ENCODE measurements at places on chromosomes 3 and 15.

GRCh38 chr3:163045945-163046344 lies 1549.3 kb downstream of the OTOL1 start:
- DNase-seq: no peak

GRCh38 chr15:45670511-45670910 lies 35.7 kb downstream of the SQOR start:
- no peak for DNase-seq

DNA sequence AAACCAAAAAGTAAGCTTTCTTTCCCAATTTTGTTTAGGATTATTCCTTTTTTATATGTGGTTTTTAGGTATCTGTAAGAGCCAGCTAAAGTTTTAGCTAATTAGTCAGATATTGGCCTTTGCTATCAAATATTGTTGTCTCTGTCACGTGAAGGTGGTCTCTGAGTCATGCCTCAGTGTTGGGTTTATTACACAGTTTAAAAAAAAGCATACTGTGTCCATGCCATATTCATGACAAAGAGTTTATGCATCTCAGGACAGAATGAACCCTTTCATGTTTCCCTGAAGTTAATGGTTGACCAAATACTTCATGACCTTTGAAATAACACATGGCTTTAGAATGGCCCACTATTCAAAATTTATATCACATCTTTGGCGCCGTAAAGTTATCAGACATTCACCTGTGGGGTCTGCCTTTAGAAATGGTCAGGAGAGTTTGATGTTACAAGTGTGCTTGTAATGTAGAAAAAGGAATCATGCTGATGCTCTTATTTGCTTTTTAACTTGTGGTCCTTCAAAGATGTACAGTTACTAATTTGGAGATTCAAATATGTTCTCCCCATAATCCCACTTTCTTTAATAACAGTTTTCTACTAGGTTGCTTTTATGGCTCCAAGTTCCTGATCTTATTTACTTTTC lies 101.5 kb downstream of the MYRIP start:
- DNase-seq: peak; percentile 63

DNA sequence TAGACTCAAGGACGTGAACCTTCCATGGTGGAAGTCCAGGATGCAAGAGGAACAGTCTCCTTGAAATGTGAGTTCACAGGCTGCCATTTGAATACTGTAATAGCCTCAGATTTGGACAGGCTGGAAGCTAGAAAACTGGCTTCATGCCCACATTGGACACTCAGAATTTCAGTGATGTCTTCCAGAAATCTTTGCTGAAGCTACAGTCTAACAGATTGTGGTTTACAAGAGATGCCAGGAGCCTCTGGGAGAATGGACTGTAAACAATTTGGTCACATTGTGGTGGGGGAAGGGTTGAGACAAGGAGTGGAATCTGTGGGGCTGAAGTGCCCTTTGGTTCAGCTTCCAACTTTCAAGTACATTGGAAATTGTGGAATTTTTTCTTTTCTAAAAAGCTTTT lies 252.0 kb upstream of the PROK2 start:
- DNase-seq: no peak

GRCh38 chr3:23944007-23944783 lies 891 bp upstream of the NR1D2 start:
- DNase-seq: no peak

GRCh38 chr3:159831466-159831865 lies 157.2 kb upstream of the IL12A start:
- no peak for DNase-seq

GRCh38 chr3:126551839-126552687 lies 6.7 kb downstream of the C3orf22 start:
- DNase-seq: no peak

- DNase-seq: no peak
Observed at GRCh38 chr3:57627976-57628375, 30.8 kb upstream of the ARF4 start.

DNA sequence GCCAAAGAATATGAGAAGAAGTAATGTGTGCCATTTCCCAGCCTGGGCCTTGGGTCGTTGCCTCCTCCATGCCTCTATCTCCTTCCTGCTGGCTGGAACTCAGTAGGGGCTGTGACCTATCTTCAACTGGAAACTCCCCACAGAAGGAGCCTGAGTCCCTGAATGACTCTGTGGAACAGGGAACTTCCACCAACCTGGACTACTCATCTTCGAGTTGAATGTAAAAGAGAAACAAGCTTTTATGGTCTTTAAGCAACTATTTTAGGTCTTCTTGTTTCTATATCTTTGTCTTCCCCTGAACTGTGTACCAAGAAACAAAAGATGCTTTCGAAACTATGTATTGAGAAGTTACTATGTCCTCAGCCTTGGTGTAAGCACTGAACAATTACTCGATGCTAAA lies 355.3 kb upstream of the NR2F2 start:
- DNase-seq: no peak

GRCh38 chr3:18124501-18124900 lies 300.6 kb downstream of the SATB1 start:
- DNase-seq: peak; percentile 74

- no peak for DNase-seq
Observed at GRCh38 chr3:61371123-61371522, 119.9 kb upstream of the FHIT start.

DNA sequence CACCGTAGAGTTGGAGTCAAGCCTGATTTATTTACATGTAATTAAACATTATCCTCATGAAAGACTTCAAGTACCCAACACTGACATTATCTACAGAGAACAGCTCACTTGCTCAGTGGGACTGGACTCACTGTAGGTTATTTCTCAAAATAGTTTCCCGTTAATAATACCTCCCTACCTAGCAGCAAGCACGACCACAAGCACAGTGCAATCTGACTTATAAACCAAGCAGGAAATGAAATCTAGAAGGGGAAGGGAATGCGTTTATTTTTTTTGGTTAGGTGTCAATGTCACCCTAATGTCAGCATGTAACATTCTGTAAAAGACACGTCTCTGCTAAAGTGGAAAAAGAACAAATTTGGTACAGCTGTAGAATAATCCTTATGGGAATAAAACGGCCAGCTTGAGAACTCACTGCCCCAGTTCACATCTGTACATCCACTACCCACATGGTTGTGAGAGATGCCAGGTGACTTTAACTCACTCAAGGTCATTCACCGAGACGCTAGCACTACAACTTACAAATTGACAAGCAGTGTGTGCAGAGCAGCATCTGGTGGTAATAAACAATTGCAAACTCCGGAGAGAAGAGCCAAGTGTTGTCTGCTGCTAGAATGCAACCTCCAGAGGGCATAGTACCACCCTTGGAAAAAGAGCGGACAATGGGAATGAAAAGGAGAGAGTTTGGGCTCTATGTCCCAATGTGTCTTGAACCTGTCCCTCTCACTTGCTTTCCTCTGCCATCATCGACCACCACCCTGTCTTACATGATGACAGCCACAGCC lies 242.5 kb downstream of the CADPS start:
- DNase-seq: no peak

DNA sequence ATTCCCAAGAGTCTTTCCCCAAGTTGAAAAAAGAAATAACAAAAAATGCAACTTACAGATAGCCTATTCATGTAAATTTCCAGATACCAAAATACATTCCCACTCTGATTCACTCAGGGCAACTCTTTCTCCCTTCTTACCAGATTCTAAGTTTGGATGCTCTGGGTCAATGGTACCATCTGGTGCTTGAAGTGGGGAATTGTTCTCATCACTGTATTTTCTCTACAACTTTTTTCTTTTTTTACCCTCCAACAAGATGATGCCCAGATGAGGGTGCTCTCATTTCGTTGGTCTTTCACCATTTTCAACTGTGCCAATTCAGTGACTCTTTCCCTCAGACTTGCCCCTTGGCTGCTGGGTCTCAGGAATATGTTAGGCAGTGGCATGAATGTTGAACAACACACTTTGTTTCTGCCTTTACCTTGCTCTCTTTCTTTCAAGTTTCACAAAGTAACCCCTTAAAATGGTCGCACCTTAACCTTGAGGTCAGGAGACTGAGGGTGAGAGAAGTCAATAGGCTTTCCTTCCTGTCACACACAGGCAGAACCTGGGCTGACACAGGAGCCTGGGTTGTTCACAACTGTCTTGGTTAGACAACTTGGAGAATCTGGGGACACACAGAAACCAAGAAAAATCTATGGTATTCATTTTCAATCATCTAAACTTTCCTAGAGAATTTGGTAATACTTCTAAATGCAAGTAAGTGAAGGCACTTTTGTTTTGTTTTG lies 330.7 kb upstream of the SLCO3A1 start:
- DNase-seq: no peak

DNA sequence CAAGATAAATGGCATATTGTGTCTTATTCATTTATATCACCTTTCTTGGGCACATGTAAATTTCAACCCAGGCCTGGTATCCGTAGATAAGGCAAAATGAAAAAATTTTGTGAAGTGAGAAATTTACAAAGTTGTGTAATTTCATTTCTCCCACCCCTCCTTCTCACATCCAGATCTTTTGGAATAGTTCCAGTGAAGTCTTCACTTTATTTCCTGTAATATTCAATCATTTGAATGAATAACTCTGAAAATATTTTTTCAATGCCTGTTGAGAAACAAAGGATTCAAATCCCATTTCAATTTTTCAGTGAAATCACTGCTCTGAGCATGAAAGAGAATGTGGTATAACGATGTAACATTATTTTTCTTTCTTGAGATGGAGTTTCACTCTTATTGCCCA lies 53.4 kb downstream of the BTLA start:
- no peak for DNase-seq

GRCh38 chr15:52338058-52338457 lies 42.5 kb upstream of the MYO5C start:
- no peak for DNase-seq

DNA sequence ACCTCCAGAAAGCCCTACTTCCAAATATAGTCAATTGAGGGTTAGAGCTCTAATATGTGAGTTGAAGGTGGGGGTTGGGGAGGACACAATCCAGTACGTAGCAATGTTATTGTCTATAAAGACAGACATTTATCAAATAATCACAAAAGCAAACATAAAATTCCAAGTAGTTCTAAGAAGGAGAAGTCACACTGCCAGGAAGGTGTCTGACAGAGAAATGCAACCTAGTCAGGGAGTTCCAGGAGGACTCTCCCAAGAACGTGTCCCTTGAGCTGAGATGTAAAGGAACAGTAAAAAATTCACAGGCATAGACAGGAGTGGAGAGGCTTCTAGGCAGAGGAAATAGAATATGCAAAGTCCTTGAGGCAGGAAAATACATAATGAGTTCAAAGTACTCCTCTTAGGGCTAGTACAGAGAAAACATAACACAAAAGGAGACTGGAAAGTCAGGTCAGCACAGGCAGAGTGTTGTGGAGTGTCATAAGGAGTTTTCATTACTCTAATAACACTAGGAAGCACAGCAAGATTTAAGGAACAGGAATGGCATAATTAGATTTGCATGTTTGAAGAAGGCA lies 277.6 kb upstream of the STT3B start:
- DNase-seq: no peak

DNA sequence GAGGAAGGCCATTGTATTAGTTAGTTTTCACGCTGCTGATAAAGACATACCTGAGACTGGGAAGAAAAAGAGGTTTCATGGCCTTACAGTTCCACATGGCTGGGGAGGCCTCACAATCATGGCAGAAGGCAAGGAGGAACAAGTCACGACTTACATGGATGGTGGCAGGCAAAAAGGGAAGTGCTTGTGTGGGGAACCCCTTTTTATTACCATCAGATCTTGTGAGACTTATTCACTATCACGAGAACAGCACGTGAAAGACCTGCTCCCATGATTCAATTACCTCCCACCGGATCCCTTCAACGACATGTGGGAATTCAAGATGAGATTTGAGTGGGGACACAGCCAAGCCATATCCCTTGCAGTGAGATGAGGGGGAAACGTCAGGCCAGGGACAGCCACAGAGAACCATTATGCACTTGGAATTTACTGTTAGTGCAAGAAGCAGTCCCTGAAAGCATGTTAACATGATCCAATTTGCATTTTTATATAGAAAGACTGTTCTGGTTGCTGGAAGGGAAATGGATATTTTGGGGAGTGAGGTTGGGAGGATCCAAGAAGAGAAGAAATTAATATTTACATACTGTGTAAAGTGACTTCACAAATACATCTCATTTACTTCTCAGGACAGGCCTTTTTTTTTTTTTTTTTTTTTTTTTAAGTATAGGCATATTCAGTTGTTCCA lies 87.1 kb downstream of the ARNT2 start:
- DNase-seq: no peak

- no peak for DNase-seq
Observed at GRCh38 chr3:57910990-57911389, 97.2 kb upstream of the FLNB start.

DNA sequence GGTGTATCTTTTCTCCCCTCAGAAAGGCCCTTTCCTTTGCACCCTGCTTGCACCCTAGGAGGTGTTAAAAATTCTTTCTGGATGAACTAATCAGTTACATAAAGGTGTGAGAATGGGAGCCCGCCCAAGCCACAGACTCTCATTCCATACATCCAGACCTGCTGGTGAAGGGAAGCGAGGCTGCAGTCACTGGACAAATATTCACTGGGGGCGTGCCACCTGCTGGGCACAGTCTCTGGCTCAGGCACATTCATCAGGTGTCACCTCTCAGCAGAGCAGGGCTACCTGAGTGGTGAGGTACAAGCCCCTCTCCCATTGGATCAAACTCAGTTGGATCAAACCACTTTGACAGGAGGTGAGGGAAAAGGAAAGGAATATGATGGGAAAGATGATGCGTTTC lies 52.0 kb downstream of the NTRK3 start:
- no peak for DNase-seq

DNA sequence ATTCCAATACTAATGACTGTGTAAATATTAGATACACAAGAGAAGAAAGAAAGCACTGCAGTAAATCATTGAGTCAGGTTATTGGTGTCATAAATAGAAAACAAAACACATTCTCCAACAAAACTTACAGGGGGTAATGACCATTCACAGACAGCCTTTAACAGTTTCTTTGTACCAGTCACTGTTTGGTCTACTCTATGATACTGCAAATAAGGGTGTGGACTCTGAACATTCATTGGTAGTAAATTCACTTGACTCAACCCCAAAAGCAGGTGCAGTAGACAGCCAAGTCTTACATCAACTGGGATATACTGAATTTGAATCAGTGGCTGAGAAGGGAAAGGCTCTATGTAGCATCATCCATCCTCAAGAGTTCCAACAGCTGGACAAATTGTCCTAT lies 463.5 kb downstream of the FOXP1 start:
- DNase-seq: no peak

DNA sequence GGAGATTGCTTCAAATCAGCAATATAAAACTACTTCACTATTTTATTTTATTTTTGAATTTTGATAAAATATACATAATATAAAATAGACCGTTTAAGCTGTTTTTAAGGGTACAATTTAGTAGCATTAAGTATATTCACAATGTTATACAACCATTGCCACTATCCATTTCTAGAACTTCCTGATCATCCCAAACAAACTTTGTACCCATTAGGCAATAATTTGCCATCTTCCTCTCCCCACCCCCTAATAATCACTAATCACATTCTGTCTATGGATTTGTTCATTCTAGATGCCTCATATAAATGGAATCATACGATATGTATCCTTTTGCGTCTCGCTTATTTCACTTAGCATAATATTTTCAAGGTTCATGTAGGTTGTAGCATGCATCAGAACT lies 28.9 kb downstream of the FANCD2 start:
- DNase-seq: no peak

- no peak for DNase-seq
Observed at GRCh38 chr3:149487598-149488197, 13.2 kb downstream of the TM4SF4 start.

Data from HS-5 (cell line).